ENCODE measurements at places on chromosomes 6 and 20.

- no peak for DNase-seq
Observed at GRCh38 chr6:34301408-34301807, 52.6 kb upstream of the SMIM29 start.

- no peak for DNase-seq
Observed at GRCh38 chr20:40449144-40449690, 239.8 kb downstream of the MAFB start.

DNA sequence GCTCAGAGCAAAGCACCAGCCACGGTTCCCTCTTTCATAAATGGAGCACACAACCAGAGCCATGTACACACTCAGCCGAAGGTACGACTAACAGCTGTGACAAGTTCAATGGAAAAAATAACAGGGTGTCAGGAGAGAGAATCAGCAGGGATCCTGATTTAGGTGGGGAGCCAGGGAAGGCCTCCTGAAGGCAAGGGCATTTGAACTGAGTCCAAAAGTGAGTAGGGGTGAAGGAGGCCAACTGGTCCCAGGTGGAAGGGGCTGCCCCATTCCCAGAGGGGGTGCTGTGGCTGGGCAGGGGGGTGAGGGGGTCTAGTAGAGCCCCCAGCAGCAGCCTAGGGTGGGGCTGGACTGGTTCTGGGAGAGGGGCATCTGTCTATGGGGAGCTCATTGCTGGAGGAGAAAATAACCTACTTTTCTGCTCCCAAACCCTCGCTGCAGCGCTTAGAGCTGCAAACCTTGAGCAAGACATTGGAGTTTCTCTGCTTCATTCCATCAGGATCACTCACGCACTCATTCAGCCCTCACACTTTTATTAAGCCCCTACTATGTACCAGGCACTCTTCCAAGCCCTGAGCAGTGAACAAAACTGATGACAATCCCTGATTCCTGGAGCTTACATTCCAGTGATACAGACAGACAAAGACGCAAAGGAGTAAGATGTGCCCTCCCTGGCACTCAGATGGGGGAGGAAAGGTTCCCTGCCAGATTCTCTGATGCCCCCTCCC, 113.5 kb downstream of the TOX2 start:
- DNase-seq: no peak

DNA sequence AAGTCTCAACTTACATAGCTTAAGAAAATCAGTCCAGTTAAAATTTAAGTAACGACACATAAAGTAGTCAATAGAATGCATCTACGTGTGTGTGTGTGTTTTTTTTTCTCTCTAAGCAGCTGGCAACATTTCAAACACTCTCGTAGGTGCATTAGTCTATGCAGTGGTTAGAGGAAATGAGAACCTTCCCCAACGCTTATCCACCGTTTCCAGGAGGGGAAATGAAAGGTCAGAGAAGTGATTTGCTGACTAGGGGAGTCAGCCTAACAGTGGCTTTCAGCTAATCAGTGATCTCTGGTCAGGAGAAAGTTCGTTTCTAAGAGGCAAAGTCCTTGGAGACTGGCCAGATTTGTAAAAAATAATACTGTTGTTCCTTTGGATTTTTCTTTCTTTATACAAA, 806.6 kb downstream of the C6orf118 start:
- DNase-seq: no peak

DNA sequence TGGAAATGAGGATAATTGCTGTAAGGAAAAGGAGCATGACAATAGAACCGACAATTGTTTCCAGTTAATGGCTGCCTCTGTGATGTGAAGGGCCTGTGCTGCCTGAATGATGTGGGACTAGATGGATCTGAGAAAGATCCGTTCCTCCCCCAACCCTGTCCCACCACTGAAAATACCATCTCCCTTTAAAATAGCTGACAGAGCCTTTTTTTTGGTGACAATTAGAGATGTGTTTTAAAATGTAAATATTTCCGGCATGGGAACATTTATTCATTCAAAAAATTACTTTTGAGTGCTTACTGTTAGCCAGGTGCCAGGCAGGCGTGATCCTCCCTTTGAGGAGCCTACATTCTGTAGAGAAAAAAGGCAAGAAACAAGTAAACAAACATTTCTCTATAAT, 72.4 kb upstream of the SUPT3H start:
- no peak for DNase-seq

GRCh38 chr6:142737368-142738034, 207.5 kb downstream of the HIVEP2 start:
- DNase-seq: no peak

- no peak for DNase-seq
Observed at GRCh38 chr6:143449714-143450452, 612 bp downstream of the ADAT2 start.

DNA sequence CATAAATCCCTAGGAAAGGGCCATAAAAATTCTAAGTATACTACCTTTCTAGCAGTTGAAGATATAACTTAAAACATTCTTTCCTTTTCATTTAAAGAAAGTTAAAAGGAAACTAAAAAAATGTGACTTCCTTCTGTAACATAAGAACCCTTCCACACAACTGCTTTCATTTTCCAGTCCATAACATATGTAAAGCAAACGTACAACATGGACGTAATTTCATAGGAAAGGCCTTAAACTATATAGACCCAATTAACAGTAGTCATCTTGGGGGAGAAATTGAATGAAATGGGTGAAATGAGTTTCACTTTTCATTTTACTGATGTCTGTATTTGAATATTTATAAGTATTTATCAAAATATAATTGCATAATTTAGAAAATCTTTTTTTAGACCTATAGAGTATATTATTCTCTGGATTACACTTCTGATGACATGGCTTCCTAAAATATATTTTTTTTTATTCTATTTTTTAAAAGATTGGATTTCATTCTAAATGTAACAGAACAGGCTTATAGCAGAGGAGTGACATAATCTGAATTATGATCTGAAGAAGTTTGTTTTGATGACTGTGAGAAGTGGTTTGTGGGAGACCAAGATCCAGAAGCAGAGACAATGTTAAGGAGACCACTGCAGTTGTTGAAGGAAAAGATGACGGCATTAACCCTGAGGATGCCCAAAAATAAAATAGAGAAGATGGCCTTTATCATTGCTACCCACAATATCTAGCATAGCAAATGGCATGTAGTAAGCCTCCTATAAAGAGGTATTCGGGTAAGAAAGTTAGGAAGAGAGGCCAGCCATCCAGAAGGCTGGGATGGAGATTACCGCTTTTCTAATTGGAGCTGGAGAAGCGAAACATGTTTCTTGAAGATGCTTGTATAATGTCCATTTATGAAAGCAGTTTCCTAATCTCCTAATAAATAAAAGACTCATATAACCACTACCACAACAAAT, 260.4 kb downstream of the PTPRK start:
- no peak for DNase-seq

DNA sequence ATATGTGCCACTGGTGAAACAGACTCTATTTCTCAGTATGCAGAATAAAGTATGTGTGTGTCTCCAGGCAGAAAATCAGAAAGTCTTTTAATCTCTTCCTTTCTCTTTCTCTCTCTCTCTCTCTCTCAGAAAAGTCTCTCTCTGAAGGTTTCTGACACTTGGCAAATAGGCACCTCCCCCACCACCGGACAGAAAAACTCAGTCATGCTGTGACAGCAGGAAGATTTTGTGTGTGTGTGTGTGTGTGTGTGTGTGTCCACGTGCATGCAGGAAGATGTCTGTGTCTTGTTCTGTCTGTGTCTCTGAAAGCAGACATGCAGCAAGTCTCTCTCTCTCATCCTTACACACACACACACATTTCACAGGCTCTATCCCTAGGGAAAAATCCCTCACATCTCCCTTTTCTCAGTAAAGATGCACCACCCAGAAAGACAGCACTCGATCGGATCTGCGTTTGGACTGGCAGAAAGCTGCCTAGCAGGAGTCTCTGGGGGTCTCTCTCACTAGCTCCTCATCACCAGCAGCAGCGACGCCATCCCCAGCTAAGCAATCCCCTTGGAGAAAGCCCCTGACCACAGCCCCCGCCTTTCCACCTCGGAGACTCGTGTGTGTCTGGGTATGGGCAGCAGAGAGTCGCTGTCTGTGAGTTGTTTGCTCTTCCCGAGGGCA, 98.3 kb downstream of the EDN3 start:
- DNase-seq: no peak

GRCh38 chr20:22379472-22379871, 204.9 kb downstream of the FOXA2 start:
- DNase-seq: no peak

DNA sequence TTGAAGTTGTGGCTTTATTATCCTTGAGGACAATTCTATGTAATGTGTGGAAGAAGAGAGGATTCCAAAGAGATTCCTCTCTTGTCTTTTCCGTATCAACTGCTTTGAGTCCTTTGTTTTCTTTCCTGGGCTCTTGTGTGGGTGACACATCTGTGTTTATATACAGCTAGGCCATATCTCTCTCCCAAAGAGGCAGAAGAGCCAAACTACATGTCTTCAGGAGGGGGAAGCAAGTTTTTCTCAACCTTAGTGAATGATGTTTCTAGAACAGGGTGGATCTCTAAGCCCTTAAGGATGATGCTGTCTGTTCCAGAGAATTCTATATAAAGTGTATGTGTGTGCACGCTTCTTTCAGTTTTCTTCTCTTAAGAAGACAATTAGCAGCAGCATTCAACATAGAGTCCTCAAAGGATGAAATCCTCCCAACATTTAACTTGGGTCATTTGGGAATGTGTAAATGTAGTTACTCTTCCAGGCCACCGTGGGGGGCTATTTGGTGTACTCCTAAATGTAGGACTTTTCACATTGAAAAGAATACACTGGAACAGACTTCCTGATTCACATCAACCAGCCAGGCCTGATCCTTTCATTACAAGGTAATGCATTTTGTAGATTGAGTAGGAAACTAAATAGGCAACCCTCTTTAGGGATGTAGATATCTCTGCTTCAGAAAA, 92.8 kb upstream of the EEF1E1 start:
- no peak for DNase-seq

GRCh38 chr6:4299476-4299875, 164.1 kb upstream of the ECI2 start:
- no peak for DNase-seq

- DNase-seq: no peak
Observed at GRCh38 chr20:9945408-9945807, 89.4 kb upstream of the ANKEF1 start.

- no peak for DNase-seq
Observed at GRCh38 chr6:33288141-33288920, 708 bp downstream of the WDR46 start.

DNA sequence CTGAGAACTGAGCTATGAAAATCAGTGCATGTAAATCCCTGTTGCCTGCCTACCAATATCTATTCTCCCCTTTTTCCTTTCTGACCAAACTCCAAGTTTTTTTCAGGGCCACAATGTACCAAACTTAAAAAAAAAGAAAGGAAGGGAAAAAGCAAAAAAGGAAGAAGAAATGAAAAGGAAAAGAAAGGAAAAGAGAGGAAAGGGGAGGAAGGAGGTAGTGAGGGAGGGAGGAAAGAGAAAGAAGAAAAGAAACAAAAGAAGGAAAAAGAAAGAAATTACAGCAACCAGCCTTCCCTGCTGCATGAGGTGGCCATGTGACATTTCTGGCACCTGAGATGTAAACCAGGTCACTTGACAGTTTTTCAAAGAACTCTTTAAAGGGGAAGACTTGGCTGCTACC, 4.4 kb downstream of the CNKSR3 start:
- no peak for DNase-seq

GRCh38 chr6:85472744-85473143, 22.9 kb downstream of the NT5E start:
- no peak for DNase-seq

DNA sequence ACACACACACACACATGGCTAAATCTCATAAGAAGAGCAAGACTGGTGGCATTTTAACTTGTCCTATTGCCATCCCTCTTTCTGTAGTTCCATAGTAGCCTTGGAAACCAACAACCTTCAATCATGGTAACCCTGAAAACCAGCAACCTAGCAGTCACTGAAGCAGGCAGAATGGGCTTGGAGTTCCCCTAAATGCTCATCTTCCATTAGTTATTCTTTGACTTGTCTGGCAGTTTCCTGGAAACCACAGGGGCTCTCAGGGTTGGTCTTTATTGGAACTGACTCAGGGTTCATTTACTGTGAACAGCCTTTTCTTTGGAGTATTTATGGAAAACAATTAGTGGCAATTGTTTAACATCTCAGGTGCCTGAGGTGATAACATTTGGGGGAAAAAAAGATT, 19.4 kb upstream of the BRPF3 start:
- no peak for DNase-seq

DNA sequence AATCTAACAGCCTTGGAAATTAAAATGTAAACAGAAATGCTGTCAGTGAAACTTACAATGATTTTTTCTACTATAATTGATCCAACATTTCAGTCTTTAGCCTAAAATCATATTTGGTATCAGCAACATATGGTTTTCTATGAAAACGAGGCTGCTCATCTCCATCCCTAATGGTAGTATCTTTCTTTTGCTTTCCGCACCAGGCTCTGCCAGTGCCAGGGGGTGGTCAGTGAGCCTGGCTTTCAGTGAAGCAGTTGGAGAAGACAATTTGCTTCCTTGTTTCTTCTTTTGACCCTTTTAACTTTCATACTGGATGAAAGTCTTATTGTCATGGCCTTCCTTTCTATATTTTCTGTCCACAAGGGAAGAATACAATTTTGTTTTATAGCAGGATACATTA, 258.4 kb downstream of the ARID1B start:
- no peak for DNase-seq

DNA sequence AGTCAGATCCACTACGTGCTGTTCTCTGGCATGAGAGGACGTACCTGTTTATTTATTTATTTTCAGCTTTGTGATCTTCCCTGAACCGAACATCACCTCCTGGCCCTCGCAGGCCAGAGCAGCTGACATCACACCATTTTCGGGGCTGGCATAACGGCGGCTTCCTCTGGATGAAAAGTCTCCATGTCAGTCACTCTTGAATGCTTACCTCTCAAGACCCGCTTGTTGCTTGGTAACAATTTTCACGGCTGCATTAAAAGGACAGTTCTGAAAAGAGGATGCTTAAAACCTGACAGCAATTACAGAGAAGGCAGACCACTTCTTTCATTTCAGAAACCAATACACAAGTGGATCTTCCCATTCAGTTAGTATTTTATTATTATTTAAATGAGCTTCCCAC, 159.8 kb upstream of the CDH4 start:
- DNase-seq: no peak

DNA sequence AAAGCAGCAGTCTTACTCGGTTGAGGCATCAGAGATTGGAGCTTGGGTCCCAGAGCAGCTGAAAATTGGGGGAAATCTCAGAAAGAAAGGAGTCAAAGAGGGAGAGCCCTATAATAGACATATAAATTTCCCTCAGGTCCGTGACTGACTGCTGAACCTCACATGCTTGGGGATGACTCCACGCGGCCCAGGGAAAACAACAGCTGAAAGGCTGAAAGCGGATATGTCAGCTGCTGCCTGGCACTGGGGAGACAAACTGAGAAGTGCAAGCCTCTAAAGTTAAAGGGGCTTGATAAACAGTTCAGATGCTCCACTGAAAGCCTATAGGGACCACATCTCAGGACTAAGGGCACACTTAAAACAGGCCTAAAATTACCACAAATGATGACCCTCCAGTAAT, 255.9 kb upstream of the RIN2 start:
- DNase-seq: no peak

DNA sequence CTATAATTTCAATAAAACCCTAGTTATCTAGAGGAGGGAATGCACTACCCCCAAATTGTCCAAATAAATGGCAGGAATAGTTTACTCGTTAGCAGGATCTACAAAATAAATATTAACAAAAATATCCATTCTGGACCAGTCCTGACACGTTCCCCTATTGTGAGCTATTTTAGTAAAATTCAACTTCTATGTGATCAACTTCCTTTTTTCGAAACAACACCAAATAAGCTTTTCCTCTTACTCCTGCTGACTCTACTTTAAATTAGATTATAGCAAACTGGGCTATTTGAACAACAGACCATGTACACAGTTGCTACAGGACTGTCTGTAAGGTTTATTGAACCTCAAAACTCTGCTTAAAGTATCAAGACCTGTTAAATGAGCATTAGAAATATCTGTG, 154.3 kb downstream of the IPCEF1 start:
- DNase-seq: no peak
